AG04449 (cell line): ENCODE measurements at places on chromosomes 11 and 22.

DNA sequence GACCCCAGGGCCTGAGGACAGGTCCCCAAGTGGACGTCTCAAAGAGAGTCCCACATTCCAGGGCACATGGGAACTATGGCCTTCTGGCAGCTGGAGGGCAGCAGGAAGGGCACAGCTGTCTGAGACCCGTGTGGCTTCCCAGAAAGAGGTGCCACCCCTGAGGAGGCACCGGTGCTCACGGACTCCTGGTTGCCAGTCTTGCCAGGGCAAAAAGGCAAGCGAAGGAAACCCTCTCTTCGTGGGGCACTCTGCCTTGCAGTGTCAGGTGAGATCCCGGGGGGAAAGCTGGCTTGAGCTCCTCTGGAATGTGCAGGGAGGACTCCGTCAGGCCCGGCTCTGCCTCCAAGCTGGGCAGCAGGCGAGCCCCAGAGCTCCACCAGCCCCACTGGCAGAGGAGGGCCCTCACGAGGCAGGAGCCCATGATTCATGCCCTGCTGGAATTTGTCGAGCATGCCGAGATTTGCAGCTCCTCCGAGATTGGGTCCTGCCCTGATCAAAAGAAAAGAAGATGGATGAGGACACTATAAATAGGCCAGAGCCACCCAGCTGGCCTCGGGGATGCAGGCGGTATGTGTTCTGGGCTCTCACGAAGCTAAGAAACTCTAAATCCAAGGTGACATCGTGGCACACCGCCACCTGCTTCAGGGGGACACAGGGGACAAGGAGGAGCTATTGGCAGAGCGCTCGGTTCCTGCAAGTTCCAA, 9.9 kb upstream of the CELSR1 start:
- DNase-seq = no peak

DNA sequence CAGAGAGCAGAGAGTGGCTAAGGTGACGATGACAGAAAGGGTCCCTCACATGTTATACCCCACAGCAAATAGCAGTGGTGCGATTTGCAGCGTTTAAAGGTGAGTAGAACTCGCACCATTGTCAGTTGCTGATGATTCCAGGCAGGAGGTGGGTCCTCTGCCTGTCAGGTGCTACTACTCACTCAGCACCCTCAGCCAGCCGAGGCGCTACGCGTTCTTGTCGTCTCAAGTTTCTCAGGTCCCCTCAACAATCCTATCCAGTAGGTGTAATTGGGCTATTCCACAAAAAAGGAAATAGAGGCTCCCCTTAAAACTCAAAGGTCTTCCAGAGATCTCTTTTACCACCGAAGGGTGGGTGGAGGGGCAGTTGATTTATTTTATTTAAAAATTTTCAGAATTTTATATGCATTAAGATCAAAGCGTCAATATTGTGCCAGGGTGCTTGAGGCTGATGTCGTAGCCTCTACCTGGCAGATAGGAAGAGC, 18.3 kb downstream of the ELF5 start:
- DNase-seq = no peak

- DNase-seq = no peak
These were observed 572.5 kb downstream of the BRD1 start for GRCh38 chr22:49255154-49255553.

- no peak for DNase-seq
These were observed 27.8 kb upstream of the UBASH3B start for GRCh38 chr11:122627745-122628144.

- no peak for DNase-seq
These were observed 18.6 kb downstream of the PLAAT5 start for GRCh38 chr11:63472372-63472771.

GRCh38 chr22:23695571-23696325, 4.9 kb downstream of the RGL4 start:
- no peak for DNase-seq

DNA sequence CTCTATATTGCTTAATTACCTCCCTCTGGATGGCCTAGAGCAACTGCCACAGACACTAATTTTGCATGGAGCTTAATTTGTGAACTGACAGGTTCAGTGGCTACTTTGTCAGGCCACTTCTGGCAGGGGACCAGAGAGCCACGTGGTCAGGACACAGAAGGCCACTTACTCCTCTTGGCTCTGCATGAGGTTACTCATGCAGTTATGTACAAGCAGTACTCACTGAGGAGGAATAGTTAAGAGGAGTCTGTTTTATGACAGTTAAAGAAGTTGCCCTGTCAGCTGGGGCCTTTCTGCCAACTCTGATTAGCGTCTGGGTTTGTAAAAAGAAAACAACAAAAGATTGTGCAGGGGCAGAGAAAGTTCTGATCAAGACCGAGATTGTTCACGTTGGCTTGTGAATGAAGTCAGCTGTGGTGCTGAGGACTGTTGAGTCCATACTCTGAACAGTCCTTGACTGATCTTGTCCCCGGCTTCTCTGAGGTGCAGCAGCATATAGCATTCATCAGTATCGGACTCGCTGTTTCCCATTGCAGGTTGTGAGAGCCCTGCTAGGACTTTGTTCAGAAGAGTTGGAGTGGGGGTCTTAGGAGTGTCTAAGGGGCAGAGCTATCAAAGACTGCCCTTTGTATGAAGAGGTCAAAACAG, 41.4 kb downstream of the PPFIBP2 start:
- DNase-seq = no peak

DNA sequence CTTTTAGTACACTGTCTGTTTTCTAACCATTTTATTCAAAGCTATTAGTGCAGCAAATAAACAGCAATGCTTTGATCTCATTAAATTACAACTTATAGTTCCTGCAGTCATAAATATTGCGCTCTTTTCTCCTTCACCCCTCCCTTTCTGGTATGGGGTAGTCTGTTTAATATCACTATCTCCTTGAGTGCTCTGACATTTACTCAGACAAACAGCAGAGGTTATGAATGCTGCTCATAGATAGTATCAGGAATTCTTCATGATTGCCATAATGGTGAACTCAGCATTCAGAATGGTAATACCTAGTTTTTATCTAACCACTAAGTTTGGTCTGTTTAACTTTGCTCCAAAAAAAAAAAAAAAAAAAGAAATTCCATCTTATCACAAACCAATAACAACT, 87.4 kb downstream of the EIF3M start:
- no peak for DNase-seq

DNA sequence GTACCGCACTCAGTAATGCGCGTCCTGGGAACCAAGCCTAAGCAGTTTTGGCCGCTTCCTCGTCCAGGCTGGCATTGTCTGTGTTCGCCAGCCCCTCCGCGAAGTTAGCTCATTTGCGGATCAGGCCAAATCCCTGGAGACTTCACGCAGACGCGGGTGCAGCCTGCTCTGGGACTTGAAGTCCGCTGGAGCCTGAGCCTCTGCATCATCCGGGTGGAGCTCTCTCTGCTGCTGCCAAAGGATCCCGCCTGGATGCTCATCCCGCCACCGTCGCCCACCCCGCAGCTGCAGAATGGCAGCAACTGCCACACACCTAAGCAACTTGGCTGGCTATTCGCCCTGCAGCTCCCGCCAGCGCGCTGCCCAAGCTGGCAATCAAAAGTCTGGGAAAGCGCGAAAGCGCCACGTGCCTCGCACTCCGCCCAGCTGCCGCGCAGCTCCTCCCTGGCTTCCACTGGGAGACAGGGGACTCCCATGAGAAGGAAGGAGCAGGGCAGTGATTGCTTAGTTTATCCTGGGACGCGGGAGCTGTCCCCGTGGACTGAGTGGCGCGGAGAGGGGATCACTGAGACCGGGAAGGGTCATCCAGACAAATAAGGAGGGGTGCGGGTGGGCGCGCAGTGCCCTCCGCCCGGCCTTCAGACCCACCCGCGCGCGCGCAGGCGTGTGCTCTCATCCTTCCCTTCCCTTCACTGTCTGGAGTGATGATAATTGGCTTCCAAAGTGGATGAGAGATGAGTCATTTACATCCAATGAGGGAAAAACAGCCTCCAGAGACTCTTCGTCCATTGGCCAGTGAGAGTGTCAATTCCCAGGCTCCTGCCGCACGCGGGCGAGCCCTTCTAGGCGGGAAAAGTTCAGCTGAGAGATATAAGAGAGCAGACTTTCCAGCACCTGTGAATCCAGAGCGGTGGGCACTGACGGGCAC, 23.2 kb upstream of the GLYATL1B start:
- no peak for DNase-seq

- DNase-seq = no peak
These were observed 11.1 kb upstream of the POU2F3 start for GRCh38 chr11:120228794-120229384.

DNA sequence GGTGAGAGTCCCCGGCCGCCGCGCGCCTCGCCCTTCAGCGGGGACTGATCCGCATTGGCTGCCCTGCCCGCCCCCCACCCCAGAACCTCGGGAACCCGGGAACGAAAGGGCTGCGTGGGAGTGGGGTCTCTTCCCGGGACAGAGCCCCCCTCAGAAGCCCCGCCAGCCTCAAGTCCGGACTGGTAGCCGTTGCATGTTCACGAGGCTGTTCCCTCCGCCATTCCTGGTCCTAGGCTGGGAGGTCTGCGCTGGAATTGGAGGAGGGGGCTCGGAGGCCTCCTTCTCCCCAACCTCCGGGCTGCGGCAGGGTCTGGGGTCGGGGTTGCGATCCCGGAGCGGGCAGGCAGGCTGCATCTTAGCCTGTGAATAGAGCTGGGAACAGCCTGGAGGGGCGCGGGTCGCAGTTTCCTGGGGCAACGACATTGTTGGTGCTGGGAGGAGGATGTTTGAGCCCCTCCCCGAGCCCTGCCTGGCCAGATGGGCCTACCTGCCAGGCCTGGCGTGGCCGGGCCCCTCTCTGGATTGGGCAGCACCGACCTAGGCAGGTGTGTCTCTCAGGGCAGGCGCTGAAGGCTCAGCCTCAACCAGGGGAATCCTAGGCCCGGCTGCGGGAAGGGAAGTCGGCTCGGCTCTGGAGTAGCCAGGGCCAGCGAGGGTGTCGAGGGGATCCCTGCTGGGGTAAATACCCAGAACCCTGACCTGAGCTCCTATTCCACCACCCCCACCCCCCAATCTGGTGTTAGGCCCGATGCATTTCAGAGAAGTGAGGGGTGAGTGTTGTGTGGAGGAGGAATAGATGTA, 670 bp downstream of the MAPK8IP1 start:
- DNase-seq = no peak

- DNase-seq = no peak
These were observed 444 bp downstream of the CWF19L2 start for GRCh38 chr11:107457205-107457557.

GRCh38 chr11:129852125-129852740, 36.6 kb downstream of the TMEM45B start:
- DNase-seq = no peak

GRCh38 chr11:100760744-100761143, 73.7 kb downstream of the ARHGAP42 start:
- DNase-seq = no peak

DNA sequence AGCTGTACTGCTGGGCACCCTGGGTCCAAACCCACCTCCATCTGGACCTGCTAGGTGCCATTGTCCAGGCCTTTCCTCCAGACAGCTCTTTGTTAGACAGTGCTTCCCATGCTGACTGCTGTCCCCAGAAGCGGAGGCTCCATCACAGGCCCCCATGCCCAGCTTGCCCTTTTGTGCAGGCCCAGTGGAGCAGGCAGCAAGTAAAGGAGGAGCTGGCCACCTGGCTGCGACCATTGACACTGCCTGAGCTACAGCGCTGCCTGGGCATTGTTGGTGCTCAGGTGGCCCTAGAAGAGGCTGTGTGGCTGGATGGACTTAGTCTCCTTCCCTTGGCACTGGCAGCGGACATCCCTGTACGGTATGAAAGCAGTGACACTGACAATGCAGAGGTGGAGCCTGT, 1.5 kb downstream of the DNHD1 start:
- no peak for DNase-seq

- no peak for DNase-seq
These were observed 31.6 kb downstream of the CTTN start for GRCh38 chr11:70429724-70430521.

- DNase-seq = no peak
These were observed 16.9 kb upstream of the ARHGAP42 start for GRCh38 chr11:100670140-100670539.

GRCh38 chr11:22559416-22559815, 66.2 kb downstream of the FANCF start:
- DNase-seq = no peak

DNA sequence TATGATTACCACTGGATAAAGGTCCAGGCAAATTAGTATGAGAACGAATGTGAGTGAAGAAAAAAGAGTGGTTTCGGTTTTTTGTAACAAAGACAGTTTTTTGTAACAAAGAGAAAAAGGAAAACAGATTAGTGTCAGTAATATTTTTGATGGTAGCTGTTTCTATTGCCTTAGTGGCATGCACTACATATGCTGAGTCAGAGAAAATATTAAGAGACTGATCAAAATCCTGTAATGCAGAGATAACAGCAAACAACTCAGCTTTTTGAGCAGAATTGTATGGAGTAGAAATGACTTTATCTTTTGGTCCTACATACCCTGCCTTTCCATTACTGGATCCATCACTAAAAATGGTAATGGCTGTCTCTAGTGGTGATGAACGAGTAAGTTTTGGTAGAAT, 22.7 kb upstream of the MTNR1B start:
- no peak for DNase-seq
